Effector memory CD8-positive, alpha-beta T cell (primary cell): ENCODE measurements at places on chromosomes 7 and 10.

- DNase-seq, result no peak
These were observed 25.7 kb downstream of the NUB1 start for GRCh38 chr7:151367284-151367683.

DNA sequence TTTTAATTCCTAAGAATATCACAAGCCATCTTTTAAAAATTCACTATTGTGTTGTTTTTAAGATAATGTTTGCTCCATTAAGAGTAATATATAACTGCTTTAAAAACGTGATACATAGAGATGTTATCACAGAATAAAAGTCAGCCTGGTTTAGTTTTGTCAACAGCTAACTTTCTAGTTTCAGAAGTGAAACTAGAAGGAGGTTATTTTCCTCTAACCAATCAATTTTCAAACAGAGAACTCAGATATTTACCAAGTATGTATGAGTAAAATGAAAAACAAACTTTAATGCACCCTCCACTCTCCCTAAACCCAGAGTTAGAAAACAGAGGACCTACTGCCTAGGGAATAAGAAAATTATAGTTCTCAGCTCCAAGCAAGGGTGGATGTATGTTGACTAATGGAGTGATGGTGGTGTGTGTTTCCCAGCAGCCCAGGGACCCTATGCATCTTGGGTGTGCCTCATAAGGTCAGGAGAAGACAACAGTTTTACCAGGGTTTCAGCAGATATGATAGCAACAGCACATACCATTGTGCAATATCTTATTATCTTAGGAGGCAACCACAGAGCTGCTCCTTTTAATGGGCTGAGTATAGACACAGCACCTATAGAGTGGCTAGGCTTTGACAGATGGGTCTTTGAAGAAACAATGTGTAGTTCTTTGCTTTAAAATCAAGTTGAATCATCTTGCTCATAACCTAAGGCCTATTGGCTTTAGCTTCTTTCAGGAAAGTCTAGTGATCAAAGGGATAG is 58.4 kb downstream of the PTPRZ1 start:
- no peak for DNase-seq

DNA sequence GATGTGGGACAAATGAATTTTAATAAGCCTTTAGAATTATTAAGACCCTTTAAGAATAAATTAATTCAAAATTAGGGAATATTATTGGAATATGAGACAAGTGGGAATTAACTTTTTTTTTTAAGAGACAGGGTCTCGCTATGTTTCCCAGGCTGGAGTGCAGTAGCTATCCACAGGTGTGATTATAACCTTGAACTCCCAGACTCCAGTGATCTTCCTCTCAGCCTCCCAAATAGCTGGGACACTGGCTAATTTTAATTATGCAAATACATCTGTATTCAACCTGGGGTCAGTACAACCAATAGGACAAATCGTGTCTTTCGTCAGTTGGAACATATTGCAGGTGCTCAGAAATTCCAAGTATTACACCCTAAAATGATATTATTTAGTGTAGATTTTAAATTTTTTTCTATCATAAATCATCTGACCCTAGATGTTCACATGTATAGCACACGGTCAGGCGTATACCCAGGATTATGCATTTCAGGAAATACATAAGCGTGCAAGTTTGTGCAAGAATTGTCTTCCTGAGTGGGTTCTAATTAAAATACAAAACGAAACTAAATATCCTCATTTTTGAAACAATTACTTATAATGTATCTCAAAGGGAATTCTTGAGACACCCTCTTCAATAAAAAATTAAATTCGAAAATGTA is 1.2 kb downstream of the NT5C3A start:
- DNase-seq, result no peak

DNA sequence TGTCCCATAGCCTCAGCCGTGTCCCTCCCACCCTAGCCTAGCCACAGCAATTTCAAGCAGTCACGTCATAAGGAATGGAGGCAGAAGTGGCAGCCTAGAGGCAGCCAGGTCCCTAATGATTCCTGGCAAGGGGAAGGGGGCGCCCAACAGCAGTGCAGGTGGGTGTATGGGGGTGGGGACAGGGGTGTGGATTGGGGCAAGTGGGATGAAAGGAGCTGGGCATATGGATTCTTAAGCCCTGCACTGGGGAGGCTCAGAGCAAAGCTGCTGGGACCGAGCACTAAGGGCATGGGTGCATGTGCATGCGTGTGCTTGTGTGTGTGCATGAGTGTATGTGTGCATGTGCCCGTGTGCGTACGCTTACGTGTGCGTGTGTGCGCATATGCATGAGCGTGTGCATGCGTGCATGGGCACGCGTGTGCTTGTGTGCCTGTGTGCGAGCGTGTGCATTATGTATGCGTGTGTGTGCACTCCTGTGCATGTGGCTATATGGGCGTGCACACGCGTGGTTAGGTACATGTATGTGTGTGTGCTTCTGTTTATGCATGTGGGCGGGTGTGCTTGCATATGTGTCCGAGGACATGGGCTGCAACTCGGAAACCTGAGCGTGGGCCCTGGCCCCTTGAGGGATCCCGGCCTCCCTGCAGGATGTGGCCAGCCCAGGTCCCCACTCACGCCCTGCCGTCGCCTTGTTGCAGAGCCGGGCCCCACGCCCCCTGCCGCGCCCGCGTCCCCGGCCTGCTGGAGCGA is 34.1 kb downstream of the SH2B2 start:
- no peak for DNase-seq

- no peak for DNase-seq
These were observed 412.2 kb upstream of the SORCS1 start for GRCh38 chr10:107576746-107577145.

GRCh38 chr10:24723386-24723787 is 300 bp downstream of the ARHGAP21 start:
- DNase-seq, result no peak

DNA sequence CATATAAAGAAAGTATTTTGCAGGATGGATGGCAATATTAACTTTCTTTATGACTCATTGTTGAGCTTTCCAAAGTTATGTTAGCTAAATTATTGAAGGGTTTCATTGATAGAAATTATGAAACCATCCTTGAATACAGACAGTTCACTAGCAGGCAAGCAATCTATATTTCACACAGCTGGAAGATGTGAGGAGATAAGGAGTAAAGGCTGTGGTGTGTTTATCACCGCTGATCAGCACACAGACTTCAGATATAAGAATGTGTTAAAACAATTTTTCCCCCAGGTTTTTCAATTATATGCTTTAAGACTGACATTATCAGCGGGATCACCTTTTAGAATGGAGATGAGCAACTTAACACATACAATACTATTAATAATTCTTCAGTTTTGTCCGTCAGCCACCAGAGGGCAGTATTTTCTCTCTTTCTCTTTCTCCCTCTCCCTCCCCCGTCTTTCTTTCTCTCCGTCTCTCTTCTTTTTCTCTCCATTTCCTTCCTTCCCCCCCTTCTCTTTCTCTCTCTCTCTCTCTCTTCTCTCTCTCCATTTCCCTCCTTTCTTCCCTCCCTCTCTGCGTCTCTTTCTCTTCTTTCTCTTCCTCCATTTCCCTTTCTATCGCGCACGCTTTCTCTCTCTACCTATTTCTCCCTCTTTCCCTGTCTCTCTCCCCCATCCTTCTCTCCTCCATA is 62.9 kb upstream of the FAM171A1 start:
- DNase-seq, result peak; percentile 28

- no peak for DNase-seq
These were observed 3.5 kb upstream of the CCDC126 start for GRCh38 chr7:23593706-23594105.
